Fibroblast of upper back skin (primary cell): ENCODE measurements at places on chromosomes 12 and 14.

GRCh38 chr14:100261621-100262020 is 22.7 kb downstream of the YY1 start:
- DNase-seq: no peak

DNA sequence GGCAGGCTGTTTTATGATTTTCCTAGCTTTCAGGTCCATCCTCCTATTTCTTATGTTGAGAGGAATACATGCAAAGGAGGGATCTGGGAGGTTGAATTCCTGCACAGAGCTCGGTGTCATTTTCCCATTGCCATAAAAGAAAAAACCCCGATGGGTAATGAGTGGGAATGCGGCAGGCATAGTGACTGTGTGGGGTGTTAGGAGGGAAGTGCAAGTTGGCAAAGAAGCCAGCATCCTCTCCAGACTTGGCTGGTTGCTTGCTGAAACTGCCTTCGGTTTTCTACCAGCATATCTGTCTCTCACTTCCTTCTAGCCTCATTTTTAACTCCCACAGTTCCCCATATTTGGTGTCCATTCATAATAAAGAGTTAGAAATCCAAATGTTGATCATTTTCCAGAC is 1046.1 kb downstream of the SLC6A15 start:
- DNase-seq: no peak

DNA sequence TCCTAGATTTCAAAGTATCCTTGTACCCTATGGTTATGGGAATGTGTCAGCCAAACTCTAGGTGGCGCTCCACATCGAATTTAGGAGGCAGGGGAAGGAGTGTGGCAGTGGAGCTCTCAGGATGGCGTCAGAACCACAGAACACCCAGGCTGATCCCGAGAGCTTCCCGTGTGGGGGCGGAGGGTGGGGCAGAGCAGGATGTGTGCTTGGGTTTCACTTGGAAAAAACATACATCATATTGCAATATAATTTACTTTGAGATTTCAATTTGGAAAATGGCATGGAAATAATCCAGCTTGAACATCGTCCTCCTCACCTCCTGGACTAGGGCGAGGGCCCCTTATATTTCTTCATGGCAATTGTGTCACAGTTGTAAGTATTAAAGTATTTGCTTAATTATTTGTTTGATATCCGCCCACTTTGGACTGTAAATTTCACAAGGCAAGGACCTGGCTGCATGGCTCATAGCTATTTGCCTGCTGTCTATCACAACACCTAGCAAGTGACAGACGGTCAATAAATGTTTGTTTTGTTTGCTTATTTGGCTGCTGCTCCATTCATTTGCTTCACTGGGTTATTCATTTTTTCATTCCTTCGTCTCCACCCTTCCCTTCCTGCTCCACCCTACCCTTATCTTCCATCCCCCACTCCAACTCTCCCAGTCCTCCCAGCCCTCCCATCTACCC is 221.5 kb upstream of the HMGA2 start:
- peak; percentile 92 for DNase-seq

GRCh38 chr12:103944964-103945363 is 14.8 kb downstream of the HSP90B1 start:
- DNase-seq: no peak
